ENCODE measurements at places on chromosomes 11 and 22.

GRCh38 chr22:42163515-42163914, 32.9 kb upstream of the CYP2D6 start:
- no peak for DNase-seq

GRCh38 chr11:122671400-122671891, 15.9 kb downstream of the UBASH3B start:
- DNase-seq = no peak

GRCh38 chr11:34784318-34784841, 131.8 kb downstream of the APIP start:
- no peak for DNase-seq

DNA sequence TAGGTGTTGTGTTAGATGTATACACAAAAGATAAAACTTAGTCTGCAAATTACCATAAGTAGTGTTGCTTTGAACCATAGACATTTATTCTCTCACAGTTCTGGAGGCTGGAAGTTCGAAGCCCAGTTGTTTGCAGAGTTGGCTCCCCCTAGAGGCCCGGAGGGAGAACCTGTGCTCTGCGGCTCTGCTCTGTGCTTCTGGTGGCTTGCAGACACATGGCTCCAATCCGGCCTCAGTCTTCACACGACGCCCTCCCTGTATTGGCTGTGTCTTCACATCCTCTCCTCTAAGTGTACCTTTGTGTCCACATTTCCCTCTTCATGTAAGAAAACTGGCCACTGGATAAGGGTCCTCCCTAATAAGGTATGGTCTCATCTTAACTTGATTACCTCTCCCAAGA, 128.4 kb downstream of the OPCML start:
- no peak for DNase-seq

DNA sequence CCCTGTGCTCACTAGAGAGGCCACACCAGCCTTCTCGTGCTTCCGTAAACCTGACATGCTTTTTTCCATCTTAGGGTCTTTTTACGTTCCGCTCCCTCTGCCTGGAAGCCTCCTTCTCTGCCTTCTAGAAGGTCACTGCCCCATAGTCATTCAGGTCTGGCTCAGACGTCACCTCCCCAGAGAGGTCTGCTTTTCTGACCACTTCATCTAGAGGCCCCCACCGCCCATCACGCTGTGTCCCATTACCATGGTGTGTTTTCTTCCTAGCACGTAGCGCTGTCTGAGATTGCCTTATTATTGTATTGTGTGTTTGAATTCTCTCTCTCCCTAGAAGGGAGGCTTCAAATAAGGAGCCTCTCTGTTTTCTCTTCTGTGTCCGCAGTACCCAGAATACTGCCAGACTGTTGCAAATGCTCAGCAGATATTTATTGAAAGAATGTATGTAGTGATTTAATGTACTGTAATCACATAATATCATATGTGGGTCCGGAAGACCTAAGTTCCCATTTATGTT, 10.0 kb downstream of the TAB1 start:
- DNase-seq = no peak

DNA sequence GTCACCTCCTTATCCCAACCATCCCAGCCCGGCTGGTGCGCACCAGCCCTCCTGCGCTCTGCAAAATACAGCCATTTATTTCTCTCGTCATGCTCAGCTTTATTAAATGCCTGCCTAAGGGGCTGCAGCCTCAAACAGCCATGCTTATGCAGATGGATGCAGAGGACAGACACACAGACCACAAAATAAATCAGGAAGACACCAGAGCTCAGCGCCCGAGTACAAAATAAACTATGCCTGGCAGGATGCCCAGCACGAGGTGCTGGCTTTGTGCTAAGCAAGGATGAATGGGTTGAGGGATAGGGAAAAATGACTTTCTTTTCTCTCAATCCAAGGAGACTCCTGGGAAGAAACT, 70.5 kb downstream of the RPUSD4 start:
- DNase-seq = no peak

DNA sequence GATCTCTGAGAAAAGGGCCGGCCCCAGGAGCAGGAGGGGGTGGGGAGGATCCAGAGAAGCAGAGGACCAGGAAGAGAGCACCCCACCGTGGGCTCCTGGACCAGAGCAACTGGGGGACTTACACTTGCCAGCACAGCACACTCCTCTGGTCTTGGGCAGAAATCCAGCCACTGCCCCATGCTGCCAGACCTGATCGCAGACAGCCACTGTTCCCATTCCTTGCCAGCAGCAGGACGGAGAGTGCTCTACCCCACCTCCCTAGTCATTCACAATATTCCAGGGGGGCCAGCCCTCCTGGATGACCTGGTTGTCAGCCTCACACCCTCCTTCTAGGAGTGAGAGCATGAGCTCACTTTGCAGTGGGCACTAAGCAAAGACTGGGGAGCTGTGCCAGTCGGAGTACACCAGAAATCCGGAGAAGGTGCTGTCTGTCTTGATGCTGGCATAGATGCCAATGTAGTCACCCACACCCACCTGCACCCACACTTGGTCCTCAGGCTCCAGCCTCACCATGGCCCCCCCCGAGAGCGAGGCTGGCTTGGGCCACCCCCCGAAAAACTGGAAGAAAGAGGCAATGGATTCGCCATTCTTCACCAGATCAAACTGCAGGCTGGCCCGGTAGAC, 1.6 kb downstream of the C1QTNF5 start:
- no peak for DNase-seq

- DNase-seq = no peak
Measured at GRCh38 chr22:49084206-49084605, 743.5 kb downstream of the BRD1 start.
